ENCODE measurements at places on chromosomes 16 and 17.

DNA sequence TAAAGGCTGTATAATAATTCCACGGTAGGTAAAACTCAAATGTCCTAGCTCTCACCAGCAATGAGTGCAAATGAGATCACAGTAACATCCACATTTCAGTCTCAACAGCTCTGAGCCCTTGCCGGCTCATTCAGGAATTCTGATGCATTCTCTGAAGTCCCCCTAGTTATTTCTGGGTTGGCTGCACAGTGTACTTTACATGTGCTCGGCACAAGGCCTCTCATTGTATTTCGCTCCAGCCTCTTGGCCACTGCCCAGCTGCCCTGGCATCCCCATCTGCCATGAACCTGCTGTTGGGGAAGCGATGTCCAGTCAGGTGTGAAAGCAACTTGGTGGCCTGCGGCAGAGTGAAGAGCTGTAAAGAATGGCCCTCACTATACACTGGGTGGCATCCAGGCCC is 14.3 kb downstream of the PRCD start:
- no peak for DNase-seq

DNA sequence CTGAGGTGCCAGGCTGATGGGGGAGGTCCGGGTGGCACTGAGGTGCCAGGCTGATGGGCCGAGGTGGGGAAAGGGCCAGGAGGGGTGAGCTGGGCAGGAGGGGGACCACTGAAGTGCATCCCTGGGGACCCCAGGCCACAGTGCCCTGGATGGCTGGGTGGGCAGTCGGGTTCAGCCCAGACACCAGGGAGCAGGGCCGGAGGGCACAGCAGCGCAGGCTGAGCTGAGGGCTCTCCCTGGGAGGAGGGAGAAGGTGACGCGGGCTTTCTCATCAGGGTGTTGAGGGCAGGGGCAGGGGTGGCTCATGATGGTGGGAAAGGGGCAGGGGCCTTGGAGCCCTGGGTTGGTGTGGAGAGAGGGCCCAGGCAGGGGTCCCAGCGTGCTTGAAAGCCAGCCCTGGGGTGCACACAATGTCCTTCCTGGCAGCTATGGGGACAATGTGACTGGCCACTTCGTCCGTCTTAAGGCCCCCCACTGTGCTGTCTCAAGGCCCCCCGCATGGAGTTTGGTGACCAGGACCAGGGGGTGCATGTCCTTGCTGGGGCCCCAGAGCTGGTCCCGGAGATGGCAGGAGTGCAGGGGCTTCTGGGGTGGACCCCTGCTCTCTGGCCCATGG is 16.0 kb downstream of the CD7 start:
- DNase-seq = no peak

DNA sequence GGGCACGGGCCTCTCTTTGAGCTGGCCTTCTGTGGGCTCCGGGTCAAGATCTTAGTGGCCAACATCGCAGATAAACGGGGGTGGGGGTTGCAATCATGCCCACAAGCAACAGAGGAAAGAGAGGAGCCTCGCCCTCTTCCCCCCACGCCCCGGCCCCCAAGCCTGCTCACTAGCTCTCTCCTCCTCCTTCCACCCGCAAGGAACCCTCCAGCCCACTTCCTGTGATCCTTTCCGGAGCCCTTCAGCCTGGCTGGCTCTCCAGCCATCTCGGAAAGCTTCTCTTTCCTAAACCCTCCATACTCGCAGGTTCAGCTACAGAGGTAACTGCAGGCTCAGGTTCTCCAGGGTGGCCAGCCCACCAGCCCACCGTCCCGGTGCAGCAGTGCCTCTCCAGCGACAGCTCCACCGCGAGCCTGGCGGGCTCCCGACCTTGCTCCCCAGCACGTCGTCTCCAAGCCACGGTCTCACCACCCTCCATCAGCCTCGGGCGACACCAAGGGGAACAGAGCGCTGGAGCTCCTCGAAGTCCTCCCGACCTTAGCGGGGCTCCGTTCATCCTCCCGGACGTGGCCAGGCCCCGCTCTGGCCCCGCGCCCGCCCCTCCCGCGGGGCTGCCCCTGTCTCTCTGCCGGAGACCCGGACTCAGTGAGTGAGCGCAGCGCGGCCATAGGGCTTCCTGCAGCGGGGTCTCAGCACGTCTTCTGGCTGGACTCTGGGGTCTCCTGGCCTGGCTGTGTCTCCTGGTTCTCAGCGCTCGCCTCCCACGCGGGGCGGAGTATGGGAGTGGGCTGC is 12.9 kb upstream of the ODF4 start:
- DNase-seq = no peak

GRCh38 chr16:67104061-67104460 is 5.7 kb upstream of the PHAF1 start:
- DNase-seq = no peak

- no peak for DNase-seq
Observed at GRCh38 chr16:85882181-85882810, 16.7 kb upstream of the IRF8 start.

DNA sequence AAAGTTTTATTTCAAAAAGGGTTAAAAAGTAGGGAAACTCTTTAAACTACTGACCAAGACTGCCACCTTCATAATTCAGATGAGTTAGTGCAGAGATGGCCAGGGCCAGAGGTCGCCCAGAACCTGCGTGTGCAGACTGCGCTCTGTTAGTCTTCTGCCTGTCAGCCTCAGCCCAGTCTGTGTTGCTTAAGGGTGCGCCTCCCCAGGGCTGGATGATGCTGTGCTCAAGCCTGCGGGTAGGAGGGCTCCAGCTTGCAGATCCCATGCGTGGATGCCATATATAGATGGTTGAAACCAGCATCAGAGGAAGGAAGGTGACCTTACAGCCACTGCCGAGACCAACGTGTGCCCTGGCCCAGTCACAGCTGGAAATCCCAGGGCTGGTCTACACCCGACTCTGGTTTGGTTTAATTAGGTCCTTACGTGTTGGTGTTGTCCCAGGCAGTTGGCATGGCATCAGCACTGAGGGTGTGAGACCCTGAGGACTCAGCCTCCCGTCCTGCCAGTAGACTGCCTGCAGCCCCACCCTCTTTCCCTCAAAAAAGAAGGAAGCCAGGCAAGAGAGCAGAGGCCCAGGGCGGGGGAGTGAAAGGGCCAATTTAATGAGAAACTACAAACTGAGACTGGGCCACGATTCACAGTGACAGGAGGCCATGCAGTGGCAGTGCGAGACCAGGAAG is 27.7 kb downstream of the CDIP1 start:
- no peak for DNase-seq

- no peak for DNase-seq
Observed at GRCh38 chr17:47077576-47077975, 98.5 kb upstream of the RPRML start.

GRCh38 chr17:40093005-40093579 is 7.3 kb downstream of the NR1D1 start:
- no peak for DNase-seq

All from stimulated activated CD8-positive, alpha-beta memory T cell treated with anti-CD3 and anti-CD28 coated beads, Interleukin-7, amount 100 ng/mL, for 4 hours (primary cell).